ENCODE measurements at places on chromosomes 16 and 17.

- DNase-seq: no peak
These were observed 910.5 kb downstream of the CDH11 start for GRCh38 chr16:64211331-64211730.

- DNase-seq: no peak
These were observed 470 bp downstream of the DCUN1D3 start for GRCh38 chr16:20899477-20900298.

GRCh38 chr16:89233678-89234490 lies 16.4 kb downstream of the ZNF778 start:
- DNase-seq: no peak

- DNase-seq: no peak
These were observed 124.9 kb downstream of the WWOX start for GRCh38 chr16:78224342-78224741.

GRCh38 chr17:75501378-75502071 lies 13.8 kb downstream of the CASKIN2 start:
- DNase-seq: no peak

DNA sequence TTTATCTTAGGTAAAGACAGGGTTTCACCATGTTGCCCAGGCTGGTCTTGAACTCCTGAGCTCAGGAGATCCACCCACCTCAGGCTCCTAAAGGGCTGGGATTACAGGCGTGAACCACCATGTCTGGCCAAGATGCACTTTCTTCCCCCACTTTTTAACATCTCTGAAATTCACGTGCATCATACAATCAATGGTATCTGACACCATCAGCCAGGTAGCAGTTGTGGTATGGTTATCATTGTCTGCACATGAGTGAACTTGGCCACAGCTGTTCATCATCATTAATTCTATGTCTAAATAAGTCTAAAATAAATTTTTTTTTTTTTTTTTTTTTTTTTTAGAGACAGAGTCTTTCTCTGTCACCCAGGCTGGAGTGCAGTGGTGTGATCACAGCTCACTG lies 34.2 kb upstream of the MYLK3 start:
- no peak for DNase-seq

DNA sequence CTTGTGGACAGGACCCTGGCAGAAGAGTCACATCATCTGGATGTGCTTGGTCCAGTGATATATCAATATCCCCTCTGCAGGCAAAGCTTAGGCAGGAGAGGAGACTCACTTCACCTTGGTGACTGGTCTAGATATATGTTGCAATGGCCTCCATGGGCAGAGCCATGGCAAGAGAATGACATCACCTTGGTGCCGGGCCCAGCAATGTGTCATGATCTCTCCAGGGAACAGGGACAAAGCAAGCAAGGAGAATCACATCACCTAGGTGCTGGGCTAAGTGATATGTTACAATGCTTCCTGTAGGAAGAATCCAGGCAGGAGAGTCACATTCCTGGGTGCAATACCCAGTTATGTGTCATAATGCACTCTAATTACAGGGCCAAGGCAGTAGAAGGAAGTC lies 2106.2 kb downstream of the TP53TG3F start:
- no peak for DNase-seq

GRCh38 chr16:78931678-78932077 lies 668.9 kb downstream of the MAF start:
- no peak for DNase-seq
